Stimulated activated CD4-positive, alpha-beta T cell treated with anti-CD3 and anti-CD28 coated beads, Interleukin-12 subunit alpha, Interleukin-12 subunit beta, amount 100 ng/mL, for 24 hours (primary cell): ENCODE measurements at places on chromosomes 7 and 10.

GRCh38 chr10:60246382-60246781 is 143.3 kb downstream of the ANK3 start:
- no peak for DNase-seq

DNA sequence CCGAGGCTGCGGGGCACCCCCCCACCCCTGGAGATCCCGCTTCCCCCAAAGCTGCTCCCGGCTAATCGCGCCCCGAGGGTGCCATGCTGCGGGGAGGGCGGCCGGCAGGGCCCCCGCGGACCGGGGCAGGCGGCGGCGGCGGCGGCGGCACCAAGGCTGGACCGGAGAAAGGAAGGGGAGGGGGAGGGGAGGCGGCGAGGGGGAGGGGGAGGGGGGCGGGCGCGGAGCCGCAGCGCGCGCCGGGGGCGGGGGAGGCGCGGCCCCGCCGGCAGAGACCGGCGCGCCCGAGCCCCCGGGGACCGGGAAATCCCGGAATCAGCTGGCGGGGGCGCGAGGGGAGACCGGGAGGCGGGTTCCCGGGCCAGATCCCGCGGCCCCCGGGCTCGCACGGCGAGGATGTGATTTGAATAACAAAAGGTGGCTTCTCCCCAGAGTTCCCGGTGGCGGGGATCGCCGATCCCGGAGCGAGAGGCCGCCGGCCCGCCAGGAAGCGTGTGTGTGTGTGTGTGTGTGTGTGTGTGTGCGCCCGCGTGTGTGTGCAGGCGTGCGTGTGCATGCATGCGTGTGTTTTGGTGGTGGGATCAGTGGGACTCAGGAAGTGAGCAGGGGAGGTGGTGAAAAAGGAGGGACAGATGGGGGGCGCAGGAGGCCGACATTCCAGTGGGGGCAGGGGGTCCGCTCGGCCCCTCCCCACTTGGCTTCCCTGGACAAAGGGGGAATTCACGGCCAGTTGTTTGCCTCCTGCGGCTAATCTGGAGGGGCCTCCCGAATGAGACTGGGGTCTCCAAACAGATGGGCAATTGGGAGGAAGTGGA is 99.5 kb downstream of the HIP1 start:
- no peak for DNase-seq

GRCh38 chr10:120131183-120131582 is 238.7 kb downstream of the SEC23IP start:
- no peak for DNase-seq

DNA sequence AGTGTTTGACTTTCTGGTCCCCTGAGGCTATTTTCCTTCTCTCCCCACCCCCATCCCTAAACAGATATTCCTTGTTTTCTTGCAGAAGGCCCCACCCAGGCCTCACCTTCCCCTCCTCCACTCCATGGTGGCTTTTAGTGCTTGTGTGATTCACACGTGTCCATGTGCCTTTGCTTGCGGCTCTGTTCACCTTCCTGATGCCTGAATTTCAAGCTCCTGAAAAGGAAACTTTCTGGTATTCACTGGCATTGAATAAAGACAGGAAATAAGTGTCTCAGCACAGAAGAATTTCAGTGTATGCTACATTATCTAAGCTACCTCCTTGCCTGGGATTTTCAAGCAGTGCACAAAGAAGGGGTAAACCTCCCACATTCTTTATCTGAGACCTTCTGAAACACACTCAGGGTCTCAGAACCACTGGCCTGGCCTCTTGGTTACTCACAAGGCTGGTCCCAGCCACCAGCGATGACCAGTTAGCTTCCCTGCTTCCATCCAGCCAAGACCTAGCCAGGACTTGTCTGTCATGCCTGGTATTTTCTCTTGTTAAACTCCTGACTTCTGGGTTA is 17.2 kb upstream of the UBE2H start:
- DNase-seq, result no peak
